ENCODE measurements at places on chromosomes 1 and 21. TPM values are rescaled to one million over a fixed set of nuclear protein-coding genes. Genes with fewer than 3 reads are reported as not detected.

MAP1LC3C gene
- not detected for total RNA-seq

ADGRL4 gene
- 15.1 TPM for total RNA-seq

SPATA21 gene
- not detected for total RNA-seq

NUCKS1 gene
- 128 TPM for total RNA-seq

IFT25 gene
- 10.1 TPM for total RNA-seq

C1orf56 gene
- total RNA-seq, result 8.8 TPM

GRIK3 gene
- total RNA-seq, result 0.55 TPM

SYT2 gene
- total RNA-seq, result not detected

- H3K4me1 ChIP-seq, result no peaks in the 10 kb centered on the region
- H3K27me3 ChIP-seq, result no peaks in the 10 kb centered on the region
- H3K27ac ChIP-seq, result no peak overlapping the region
- DNase-seq, result no peak
Measured at GRCh38 chr1:168005529-168005928, 68.7 kb upstream of the MPC2 start.

DNA sequence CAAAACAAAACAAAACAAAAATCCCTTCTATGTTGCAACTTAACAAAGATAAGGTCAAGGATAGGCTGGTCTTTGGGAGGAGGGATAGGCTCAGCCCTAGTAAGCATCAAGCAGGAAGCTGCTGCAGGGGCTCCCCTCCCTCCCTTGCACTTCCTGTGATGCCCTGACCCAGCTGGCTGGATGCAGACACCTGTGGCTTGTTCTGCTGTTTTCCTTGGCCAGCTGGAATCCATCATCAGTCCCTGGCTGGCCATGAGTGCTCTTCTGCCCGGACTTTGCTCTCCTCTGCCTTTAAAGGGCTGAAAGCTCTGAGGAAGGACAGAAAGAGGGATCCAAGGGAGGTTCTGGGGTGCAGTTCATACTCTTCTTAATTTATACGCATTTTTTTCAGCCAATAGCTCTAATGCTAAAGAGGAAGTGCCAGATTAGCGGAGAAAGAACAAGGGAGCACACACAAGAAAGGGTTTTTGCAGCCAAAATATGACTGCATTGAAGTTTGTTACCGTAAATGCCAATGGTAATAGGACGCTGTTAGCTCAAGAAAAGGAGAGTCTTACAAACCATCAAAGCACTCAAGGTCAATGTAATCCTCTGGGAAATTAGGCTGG is 19.9 kb upstream of the UBE2U start:
- no peak overlapping the region for H3K4me3 ChIP-seq
- no peak overlapping the region for H3K27ac ChIP-seq
- no peak for DNase-seq
- peaks cover 4% of the 10 kb centered on the region for H3K36me3 ChIP-seq

GRCh38 chr1:200415789-200416593 is 6.2 kb upstream of the ZNF281 start:
- H3K27me3 ChIP-seq, result no peaks in the 10 kb centered on the region
- peak overlapping the region; percentile 62 for H3K27ac ChIP-seq
- peaks cover 15% of the 10 kb centered on the region for H3K4me1 ChIP-seq
- no peaks in the 10 kb centered on the region for H3K36me3 ChIP-seq

GRCh38 chr1:233356705-233356987 is 29.1 kb downstream of the MAP3K21 start:
- H3K27me3 ChIP-seq, result no peaks in the 10 kb centered on the region
- no peak overlapping the region for H3K27ac ChIP-seq
- no peaks in the 10 kb centered on the region for H3K36me3 ChIP-seq
- no peak overlapping the region for H3K4me3 ChIP-seq
- H3K4me1 ChIP-seq, result no peaks in the 10 kb centered on the region

GRCh38 chr1:211381481-211382181 is 55.0 kb downstream of the TRAF5 start:
- no peaks in the 10 kb centered on the region for H3K27me3 ChIP-seq
- H3K36me3 ChIP-seq, result no peaks in the 10 kb centered on the region
- H3K4me1 ChIP-seq, result no peaks in the 10 kb centered on the region

GRCh38 chr1:201625226-201625761 is 86.4 kb downstream of the NAV1 start:
- no peaks in the 10 kb centered on the region for H3K27me3 ChIP-seq
- H3K36me3 ChIP-seq, result no peaks in the 10 kb centered on the region
- no peak overlapping the region for H3K4me3 ChIP-seq
- H3K4me1 ChIP-seq, result peaks cover 23% of the 10 kb centered on the region

Data from right atrium auricular region (tissue), 2 donors.